ENCODE measurements at places on chromosomes 3 and 15.

- peak; percentile 10 for DNase-seq
These were observed 241.7 kb upstream of the ICE2 start for GRCh38 chr15:60720493-60721256.

- DNase-seq = no peak
These were observed 2.3 kb upstream of the TMEM266 start for GRCh38 chr15:76057332-76058000.

DNA sequence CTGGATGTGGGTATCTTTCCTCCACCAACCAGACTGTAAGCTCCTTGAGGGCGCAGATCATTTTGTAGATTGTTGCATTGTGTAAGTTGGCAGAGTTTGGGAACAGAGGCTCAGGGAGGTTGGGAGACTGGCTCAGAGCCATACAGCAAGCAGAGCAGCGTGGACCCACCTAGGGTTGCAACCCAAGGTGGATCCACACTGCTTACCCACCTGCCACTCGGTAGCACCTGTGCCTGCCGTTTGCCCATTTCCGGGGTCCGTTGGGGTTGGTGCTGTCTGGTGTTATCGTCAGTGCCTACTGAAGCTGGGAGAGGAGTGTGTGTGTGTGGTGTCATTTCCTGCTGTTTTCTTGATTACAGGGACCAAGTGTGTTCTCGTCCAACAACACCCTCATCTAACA lies 19.0 kb downstream of the SMAD6 start:
- DNase-seq = no peak

GRCh38 chr15:48855501-48856440 lies 22.2 kb upstream of the EID1 start:
- DNase-seq = no peak

DNA sequence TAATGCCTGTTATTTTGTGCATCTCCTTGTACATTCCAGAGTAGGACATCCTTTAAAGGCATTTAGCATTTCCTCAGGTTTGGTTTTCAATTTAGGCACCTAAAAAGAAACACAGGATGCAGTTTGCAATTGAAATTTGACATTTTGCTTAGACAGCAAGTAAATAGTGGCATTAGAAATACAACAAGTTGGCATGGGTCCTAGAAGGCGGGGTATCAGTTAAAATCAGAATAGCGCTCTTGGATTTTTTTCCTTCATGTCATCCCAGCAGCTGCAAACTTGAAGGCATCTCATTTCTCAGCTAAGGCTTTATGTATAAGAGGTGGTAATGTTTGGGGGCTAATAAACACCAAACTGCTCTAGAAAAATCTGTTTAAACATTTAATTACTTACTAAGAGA lies 47.5 kb upstream of the SKOR1 start:
- DNase-seq = no peak

DNA sequence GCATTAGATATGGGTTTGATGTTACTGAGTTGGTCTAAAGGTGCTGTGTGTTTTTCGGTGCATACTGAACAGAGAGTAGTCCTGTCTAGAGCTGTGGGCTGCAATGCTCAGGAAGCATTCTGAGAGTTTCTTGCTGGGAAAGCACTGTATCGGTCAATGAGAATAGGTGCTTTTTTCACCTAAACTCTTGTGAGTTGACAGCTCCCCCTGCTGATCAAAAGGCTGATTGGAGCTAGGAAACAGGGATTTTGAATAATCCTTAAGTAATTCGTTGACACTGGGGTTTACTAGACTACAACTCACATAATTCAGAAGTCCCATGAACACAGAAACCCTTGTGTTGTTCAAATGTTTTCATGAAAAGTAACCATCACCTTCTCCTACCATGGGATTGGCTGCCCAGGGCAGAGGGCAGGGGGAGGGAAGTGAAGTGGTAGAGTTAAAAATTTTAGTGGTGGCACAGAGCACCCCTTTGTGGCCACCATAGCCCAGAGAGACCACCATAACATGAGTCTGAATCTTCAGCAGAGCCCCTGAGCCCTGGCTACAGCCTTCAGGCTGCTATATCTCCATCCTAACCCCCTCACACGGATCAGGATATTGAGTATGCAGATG lies 13.0 kb upstream of the MANF start:
- DNase-seq = peak; percentile 15

DNA sequence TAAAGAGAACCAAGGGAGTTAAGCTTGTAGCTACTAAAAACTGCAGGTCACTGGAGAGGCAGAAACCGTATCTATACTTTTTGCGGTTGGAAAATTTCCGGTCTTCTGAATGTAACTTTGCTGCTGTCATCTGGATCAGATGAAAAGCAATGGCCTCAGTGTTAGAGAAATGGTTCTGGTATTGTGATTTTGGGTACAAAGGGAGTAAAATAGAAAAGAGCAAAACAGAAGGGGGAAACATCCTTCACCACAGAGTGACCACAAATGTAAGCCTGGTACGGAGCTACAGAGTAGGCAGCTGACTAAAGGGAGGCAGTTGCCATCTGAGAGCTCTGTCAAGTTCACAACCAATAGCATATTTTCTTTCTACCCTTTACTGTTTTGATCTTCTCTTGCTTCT lies 5.6 kb downstream of the CD96 start:
- peak; percentile 7 for DNase-seq

- DNase-seq = no peak
These were observed 70.0 kb downstream of the DHX30 start for GRCh38 chr3:47872916-47873315.

- DNase-seq = no peak
These were observed 1.7 kb upstream of the HRG start for GRCh38 chr3:186664119-186664495.

GRCh38 chr3:87924485-87924884 lies 134.3 kb downstream of the CGGBP1 start:
- DNase-seq = no peak
